Type B pancreatic cell (in vitro differentiated cells): ENCODE measurements at places on chromosomes 13 and 19.

DNA sequence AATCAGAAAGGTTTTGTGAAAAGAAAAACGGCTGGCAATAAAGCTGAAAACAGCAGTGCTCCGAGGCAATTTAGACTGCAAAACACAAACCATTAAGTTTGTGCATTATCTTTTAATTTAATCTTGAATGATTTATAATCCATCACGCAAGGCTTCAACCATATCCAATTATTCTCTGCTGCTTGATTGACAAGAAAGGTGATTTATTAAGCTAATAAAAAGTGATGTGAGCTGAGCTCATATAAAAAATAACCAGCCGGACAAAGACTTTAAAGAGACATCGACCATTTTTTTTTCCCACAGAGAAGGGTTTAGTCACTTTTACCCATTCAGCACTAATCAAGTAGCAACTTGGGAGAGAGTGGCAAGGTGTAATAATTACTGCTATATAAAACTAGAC, 33.6 kb downstream of the TSHZ3 start:
- H3K4me1 ChIP-seq, result peaks cover 63% of the 10 kb centered on the region
- no peak for DNase-seq
- H3K27ac ChIP-seq, result peak overlapping the region; percentile 1
- peaks cover 5% of the 10 kb centered on the region for H3K36me3 ChIP-seq

DNA sequence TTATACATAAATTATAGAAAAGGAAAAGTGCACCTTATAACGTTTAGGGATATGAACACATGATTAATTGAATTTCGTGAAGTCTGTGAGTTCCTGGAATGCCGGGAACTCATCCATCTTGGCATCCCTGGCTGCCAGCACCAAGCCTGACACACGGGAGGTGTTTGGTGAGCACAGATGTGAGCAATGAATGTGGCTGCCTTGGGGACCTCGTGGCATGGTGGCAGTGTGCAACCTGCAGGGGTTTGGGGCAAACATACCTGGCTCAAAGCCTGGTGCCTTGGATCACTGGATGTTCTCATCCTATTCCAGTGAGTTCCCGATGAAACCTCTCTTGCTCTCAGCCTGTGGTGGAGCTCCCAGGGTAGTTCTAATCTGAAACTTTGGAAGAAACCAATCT, 10.4 kb upstream of the MAP2K2 start:
- H3K36me3 ChIP-seq, result no peaks in the 10 kb centered on the region
- no peak overlapping the region for H3K27ac ChIP-seq
- no peaks in the 10 kb centered on the region for H3K27me3 ChIP-seq
- H3K4me1 ChIP-seq, result peaks cover 9% of the 10 kb centered on the region
- H3K4me3 ChIP-seq, result no peak overlapping the region
- DNase-seq, result no peak

GRCh38 chr19:49585023-49585422, 3.9 kb downstream of the PRRG2 start:
- H3K27me3 ChIP-seq, result no peaks in the 10 kb centered on the region
- peak overlapping the region; percentile 46 for H3K27ac ChIP-seq
- peaks cover 6% of the 10 kb centered on the region for H3K4me1 ChIP-seq
- DNase-seq, result peak; percentile 69

GRCh38 chr13:23081220-23081619, 99.6 kb upstream of the SGCG start:
- DNase-seq, result no peak
- H3K36me3 ChIP-seq, result no peaks in the 10 kb centered on the region
- no peak overlapping the region for H3K27ac ChIP-seq
- no peaks in the 10 kb centered on the region for H3K27me3 ChIP-seq

DNA sequence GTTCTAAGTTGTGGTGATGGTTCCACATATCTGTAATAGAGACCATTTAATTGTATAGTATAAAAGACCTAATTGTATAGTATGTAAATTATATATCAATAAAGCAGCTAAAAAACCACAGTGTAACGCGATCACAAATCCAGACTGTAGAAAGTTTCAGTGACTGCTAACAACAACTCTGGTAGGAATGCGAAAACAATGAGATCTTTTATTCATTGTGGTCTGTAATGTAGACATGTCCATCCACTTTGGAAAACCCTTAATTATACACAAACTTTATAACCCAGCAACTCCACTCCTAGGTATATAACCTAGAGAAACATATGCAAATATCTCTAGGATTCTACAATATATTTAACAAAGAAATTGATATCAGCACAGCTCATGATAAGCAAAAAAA, 549.5 kb downstream of the SLITRK1 start:
- DNase-seq, result no peak
- no peak overlapping the region for H3K4me3 ChIP-seq
- no peaks in the 10 kb centered on the region for H3K4me1 ChIP-seq
- no peaks in the 10 kb centered on the region for H3K27me3 ChIP-seq
- H3K36me3 ChIP-seq, result no peaks in the 10 kb centered on the region
- no peak overlapping the region for H3K27ac ChIP-seq

GRCh38 chr19:29623726-29624488, 17.8 kb downstream of the POP4 start:
- DNase-seq, result no peak
- H3K4me3 ChIP-seq, result no peak overlapping the region
- H3K36me3 ChIP-seq, result no peaks in the 10 kb centered on the region
- H3K27me3 ChIP-seq, result no peaks in the 10 kb centered on the region
- peak overlapping the region; percentile 71 for H3K27ac ChIP-seq

- H3K36me3 ChIP-seq, result peaks cover 1% of the 10 kb centered on the region
- no peak overlapping the region for H3K4me3 ChIP-seq
- no peak for DNase-seq
- no peaks in the 10 kb centered on the region for H3K27me3 ChIP-seq
Observed at GRCh38 chr13:50726164-50726563, 117.3 kb downstream of the DLEU7 start.

- no peak for DNase-seq
- H3K27me3 ChIP-seq, result peaks cover 14% of the 10 kb centered on the region
- peak overlapping the region; percentile 54 for H3K27ac ChIP-seq
- peaks cover 11% of the 10 kb centered on the region for H3K4me1 ChIP-seq
- peaks cover 4% of the 10 kb centered on the region for H3K36me3 ChIP-seq
Observed at GRCh38 chr13:30963791-30964190, 31.3 kb downstream of the TEX26 start.

DNA sequence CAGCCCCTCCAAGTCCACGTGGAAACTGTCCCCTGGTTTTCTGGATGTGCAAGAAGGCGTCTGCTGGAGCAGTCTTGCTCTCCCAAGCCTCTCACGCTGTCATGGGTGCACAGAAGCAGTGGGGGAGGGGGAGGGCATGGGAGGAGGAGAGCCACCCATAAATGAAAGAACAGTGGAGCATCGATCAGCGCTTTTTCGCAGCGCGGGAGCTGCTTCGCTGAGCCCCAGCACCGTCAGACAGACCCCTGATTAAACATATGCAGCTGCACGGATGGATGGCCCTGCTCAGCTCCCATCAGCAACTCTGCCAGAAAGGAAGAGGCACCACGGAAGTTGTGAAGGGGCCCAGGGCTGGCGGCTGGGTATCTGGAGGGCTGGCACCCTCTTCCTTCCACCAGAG, 264.9 kb downstream of the UQCRFS1 start:
- no peak overlapping the region for H3K4me3 ChIP-seq
- H3K4me1 ChIP-seq, result peaks cover 5% of the 10 kb centered on the region
- H3K27me3 ChIP-seq, result peaks cover 7% of the 10 kb centered on the region
- no peak for DNase-seq
